ENCODE measurements at places on chromosomes 16 and 17.
A peak's percentile ranks its signal among the peaks of the same experiment; 100 is the strongest.

GRCh38 chr16:88469615-88470395, 16.7 kb downstream of the ZFPM1 start:
- DNase-seq, result peak; percentile 71

GRCh38 chr17:75250009-75250471, 11.4 kb downstream of the GGA3 start:
- DNase-seq, result peak; percentile 90

DNA sequence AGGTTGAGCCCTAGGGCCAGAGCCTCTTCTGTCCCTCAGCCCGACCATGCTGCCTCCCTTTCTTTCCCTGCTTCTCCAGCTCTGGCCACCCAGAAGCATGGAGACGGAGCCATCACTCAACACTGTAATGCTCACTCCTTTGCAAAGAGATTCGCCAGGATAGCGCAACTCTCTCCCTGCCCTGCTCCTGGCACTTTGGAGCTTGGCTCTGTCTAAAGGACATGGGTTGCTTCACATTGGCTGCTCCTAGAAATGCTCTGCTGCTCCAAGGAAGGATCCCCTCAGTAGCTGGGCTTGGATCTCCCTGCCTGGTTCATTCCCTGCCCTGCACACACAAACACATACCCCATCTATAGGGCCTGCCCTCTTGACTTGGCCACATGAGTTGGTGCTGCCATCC, 76.0 kb downstream of the CLEC16A start:
- DNase-seq, result no peak

DNA sequence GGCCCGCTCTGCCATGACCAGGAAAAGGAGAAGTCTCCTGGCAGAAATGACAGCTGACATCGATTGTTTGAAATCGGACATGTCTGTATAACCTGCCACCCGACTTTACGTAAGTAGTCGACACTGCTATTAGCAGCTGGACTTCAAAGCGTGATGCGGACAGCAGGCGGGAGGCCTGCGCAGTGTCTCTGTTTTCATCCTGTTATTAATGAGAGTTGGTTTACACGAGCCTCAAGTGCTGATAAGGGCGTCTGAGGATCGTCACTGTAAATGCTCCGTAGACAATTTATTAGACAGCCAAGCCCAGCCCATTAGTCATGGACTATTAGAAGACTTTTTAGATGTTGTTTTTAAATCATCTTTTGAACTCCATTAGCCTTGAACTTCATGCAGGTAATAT, 328.3 kb downstream of the FOXL1 start:
- no peak for DNase-seq

GRCh38 chr16:50516890-50517289, 31.3 kb upstream of the NKD1 start:
- no peak for DNase-seq

GRCh38 chr16:30356401-30357084, 1.4 kb upstream of the CD2BP2 start:
- DNase-seq, result peak; percentile 70

- no peak for DNase-seq
These were observed 6.0 kb downstream of the NAGPA start for GRCh38 chr16:5027575-5028235.

DNA sequence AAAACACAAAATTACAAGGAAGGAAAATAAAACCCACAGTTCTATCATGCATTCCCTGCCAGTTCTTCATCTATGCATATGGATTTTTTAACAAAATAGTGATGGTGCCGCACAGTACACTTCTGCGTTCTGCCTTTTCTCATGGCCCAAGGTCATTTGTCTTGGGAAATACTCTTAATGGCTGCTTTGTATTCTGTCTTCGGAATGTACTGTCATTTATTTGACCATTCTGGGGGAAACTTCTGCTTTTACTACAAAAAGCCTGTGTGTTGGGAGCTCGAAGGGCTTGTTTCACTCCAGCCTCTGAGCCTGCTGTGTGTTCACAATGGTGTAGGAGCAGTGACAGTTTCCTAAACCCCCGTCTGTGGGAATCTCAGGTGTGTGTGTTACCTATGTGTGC, 82.8 kb upstream of the SEC14L1 start:
- DNase-seq, result no peak

DNA sequence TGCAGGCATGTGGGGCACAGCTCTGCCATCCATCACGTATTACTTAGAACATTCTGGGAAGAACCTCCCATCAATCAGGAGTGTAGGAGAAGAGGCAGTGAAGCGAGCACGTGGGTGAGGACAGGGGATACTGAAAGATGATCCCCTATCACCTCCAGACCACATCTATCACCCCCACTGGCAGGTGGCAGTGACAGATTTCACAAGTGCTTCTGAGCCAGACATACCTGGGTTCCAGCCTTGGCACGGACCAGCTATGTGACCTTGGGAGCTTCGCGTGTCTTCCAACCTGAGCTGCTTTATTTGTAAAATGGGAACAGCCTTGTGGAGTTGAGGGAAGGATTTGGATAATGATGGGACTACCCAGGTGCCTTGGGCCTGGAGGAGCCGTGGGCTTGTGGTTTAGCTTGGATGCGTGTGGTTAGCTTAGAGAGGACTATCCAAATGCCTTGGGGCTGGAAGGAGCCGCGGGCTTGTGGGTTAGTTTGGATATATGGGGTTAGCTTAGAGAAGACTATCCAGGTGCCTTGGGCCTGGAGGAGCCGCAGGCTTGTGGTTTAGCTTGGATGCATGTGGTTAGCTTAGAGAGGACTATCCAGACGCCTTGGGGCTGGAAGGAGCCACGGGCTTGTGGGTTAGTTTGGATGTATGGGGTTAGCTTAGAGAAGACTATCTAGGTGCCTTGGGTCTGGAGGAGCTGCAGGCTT, 206.4 kb downstream of the ENGASE start:
- DNase-seq, result no peak

DNA sequence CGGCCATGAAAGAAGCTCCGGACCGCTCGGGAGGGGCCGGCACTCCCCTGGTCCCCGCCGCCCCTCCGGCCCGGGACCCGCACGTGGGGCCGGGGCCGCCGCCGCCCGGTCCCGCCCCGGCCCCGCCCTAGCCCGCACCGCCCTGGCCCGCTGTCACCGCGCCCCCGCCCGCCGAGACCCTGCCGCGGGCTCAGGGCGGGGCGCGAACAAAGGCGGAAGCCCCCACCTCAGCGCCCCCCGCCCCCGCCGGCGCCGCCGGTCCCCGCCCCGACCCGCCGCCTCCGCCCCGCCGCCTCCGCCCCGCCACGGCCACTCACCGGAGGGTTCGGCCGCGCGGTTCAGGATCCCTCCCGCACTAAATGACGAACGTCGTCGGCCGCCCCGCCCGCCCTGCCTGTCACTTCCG, at the start of gene ARHGDIA:
Gene ARHGDIA, minus strand, starts transcription at position 357 of the 406 bp plus-strand sequence. CDS start 1,407 bp downstream, outside the sequence.
- DNase-seq, result no peak

DNA sequence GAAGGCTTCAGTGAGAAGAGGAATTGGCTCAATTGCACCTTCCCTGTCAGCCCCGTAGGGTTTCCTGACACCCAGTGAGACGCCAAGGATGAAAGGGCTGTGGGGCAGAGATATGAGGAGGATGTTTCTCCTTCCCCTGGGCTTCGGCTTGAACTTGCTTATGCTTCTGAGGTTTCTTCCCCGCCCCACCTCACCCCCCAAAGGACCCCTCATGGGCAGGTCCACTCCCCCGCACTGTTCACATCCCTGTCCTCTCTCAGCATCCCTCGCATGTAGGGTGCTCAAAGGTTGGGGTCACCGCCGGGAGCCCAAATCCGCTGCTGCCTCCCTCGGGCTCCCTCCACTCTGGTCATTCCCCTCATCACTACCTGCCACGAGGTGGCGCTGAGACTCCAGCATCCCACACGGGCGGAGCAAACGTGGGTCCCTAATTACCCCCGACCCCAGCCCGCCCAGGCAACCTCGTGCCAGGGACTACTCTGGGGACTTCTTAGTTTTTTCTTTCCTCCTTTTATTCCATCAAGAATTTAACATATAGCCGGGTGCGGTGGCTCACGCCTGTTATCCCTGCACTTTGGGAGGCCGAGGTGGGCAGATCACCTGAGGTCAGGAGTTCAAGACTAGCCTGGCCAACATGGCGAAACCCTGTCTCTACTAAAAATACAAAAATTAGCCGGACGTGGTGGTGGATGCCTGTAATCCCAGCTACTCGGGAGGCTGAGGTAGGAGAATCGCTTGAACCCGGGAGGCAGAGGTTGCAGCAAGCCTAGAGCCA, 3.3 kb upstream of the TRARG1 start:
- peak; percentile 93 for DNase-seq

GRCh38 chr16:55154956-55155355, 169.0 kb upstream of the IRX6 start:
- DNase-seq, result no peak

- no peak for DNase-seq
These were observed 26.2 kb downstream of the C16orf78 start for GRCh38 chr16:49399594-49400364.

DNA sequence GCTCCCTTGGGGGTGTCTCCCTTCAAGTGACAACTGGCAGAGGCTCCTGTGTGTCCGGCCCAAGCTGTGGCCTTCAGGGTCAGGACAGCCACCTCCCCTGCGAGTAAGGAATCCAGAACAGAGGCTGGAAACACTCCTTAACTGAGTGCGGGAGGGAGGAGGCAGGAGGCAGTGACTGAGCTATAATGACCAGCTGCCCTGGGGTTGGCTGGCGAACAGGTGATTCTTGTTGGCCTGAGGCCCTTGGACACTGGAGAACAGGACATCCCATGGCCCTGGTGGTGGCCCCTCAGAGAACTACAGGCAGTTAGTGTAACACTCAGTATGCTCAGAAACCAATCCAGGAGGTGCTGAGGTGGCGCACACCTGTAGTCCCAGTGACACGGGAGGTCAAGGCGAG, 9.4 kb upstream of the SNAI3 start:
- no peak for DNase-seq

DNA sequence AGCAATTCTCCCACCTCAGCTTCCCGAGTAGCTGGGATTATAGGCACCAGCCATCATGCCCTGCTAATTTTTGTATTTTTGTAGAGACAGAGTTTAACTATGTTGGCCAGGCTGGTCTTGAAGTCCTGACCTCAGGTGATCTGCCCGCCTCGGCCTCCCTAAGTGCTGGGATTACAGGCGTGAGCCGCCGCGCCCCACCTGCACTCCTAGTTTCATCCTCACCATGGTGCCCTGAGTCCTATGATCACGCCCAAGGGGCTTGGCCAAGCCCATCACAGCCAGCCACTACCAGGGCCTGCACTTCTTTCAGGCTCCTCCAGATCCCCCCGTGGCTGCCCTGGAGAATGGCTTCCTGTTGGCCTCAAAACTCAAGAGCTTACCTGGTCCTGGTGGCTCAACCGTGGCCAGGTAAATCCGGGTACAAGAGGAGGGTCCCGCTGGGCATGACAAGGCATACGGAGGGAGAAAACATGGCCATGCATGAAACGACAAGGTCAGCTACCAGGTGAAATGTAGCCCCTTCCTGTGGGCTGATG, 20.4 kb upstream of the TFAP4 start:
- DNase-seq, result no peak

Data from activated CD4-positive, alpha-beta T cell treated with anti-CD3 and anti-CD28 coated beads, Interleukin-2, amount 10 ng/mL, durations not matched to agents 24 days and 14 days (primary cell).